ENCODE measurements at places on chromosomes 2 and 18. TPM values are rescaled to one million over a fixed set of nuclear protein-coding genes. Genes with fewer than 3 reads are reported as not detected.

DNA sequence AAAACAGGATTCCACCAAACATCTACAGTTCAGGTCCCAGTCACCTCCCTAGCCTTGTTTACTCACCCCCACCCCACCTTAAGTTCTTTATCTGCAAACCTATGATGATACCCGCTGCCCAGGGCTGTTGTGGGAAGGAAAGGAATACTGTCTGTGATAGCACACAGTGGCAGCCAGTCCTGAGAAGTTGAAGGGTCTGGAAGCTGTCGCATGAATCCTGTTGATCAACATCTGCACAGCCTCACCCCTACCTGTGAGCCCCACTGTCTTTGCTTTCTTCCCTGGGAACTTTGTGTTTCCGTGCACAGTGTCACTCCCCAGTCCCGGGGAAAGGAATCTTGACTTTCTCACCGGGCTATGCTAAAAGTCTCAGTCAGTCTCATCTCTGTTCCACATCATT, 160.7 kb upstream of the EPAS1 start:
- H3K36me3 ChIP-seq, result no peaks in the 10 kb centered on the region
- DNase-seq, result no peak
- H3K4me1 ChIP-seq, result peaks cover 9% of the 10 kb centered on the region
- H3K27ac ChIP-seq, result no peak overlapping the region

Gene FKBP1B
- 39.0 TPM for total RNA-seq

Gene TUBB8B
- 1.4 TPM for total RNA-seq

Gene ADCYAP1
- not detected for total RNA-seq

DNA sequence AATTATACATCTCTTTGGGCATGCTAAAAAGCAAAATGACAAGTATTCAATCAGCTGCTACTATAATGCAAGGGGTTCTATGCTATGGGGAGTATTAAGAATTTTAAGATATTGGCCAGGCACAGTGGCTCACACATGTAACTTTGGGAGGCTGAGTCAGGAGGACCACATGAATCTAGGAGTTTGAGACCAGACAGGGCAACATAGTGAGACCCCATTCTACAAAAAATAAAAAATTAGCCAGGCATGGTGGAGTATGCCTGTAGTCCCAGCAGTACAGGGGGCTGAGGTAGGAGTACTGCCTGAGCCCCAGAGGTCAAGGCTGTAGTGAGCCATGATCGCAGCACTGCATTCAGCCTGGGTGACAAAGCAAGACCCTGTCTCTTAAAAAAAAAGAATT, 5.5 kb upstream of the KIAA2012 start:
- no peaks in the 10 kb centered on the region for H3K27me3 ChIP-seq
- H3K27ac ChIP-seq, result no peak overlapping the region
- no peak overlapping the region for H3K4me3 ChIP-seq
- H3K36me3 ChIP-seq, result no peaks in the 10 kb centered on the region
- peaks cover 4% of the 10 kb centered on the region for H3K4me1 ChIP-seq

GRCh38 chr2:203897544-203897943, 30.0 kb downstream of the CTLA4 start:
- no peaks in the 10 kb centered on the region for H3K36me3 ChIP-seq
- H3K4me3 ChIP-seq, result no peak overlapping the region
- H3K4me1 ChIP-seq, result no peaks in the 10 kb centered on the region
- H3K27me3 ChIP-seq, result no peaks in the 10 kb centered on the region

Gene MDH1B
- total RNA-seq, result 1.5 TPM

Gene PCARE
- 0.09 TPM for total RNA-seq

GRCh38 chr2:158154596-158154995, 52.9 kb downstream of the UPP2 start:
- no peaks in the 10 kb centered on the region for H3K36me3 ChIP-seq
- no peak for DNase-seq
- H3K4me3 ChIP-seq, result no peak overlapping the region
- no peaks in the 10 kb centered on the region for H3K27me3 ChIP-seq
- no peak overlapping the region for H3K27ac ChIP-seq

Gene SATB2
- total RNA-seq, result 3.0 TPM
